ENCODE measurements at places on chromosomes 12 and 14.

DNA sequence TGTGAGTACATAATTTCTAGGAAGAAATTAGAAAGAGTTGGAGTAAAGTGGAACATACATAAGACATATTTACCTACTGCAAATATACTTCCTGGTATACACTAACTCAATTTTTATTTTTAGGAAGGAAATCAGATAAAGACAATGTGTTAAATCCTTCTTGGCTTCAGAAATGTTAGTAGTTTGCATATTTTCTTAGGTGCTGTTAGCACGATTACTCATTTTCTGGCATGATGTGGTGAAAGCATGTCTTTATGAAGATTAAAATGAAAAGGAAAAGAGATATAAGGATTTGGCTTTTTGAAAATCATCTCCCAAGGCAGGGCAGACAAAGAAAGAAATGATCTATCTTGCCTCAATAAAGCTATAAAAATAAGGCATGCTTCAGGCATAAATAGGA is 287.6 kb upstream of the E2F7 start:
- DNase-seq, result no peak

DNA sequence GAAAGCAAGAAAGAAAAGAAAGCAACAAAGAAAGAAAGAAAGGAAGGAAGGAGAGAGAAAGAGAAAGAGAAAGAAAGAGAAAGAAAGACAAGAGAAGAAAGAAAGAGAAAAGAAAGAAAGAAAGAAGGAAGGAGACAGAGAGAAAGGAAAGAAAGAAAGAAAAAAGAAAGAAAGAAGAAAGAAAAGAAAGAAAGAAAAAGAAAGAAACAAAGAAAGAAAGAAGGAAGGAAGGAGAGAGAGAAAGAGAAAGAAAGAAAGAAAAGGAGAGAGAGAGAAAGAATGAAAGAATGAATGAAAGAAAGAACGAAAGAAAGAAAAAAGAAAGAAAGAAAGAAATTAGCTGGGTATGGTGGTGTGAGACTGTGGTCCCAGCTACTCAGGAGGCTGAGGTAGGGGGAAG is 400.1 kb upstream of the MDGA2 start:
- no peak for DNase-seq

- DNase-seq, result peak; percentile 66
Observed at GRCh38 chr14:21846227-21846885, 172.7 kb upstream of the OR4E1 start.

GRCh38 chr12:124764870-124765580 is 98.6 kb downstream of the SCARB1 start:
- DNase-seq, result no peak

GRCh38 chr14:101083564-101084435 is 180.3 kb upstream of the RTL1 start:
- DNase-seq, result no peak

DNA sequence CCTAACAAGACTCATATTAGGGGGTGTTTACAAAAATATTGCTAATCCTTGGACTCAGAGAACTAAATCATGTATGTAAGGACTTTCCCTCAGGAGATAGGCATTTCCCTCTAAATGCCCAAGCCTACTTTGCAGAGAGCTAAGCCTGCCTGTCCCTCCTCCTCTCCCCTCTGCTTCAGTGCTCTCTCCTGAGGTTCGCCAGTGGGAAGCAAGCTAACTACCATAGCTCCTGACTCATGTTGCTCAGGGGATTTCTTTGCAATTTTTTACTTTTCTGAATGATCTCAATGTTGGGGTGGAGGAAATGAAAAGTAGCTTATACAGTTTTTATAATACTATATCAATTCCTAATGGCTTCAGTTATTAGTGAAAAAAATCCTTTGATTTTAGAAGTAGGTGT is 29.6 kb downstream of the IFT43 start:
- DNase-seq, result no peak

GRCh38 chr12:100302081-100302480 is 35.1 kb downstream of the SCYL2 start:
- no peak for DNase-seq

DNA sequence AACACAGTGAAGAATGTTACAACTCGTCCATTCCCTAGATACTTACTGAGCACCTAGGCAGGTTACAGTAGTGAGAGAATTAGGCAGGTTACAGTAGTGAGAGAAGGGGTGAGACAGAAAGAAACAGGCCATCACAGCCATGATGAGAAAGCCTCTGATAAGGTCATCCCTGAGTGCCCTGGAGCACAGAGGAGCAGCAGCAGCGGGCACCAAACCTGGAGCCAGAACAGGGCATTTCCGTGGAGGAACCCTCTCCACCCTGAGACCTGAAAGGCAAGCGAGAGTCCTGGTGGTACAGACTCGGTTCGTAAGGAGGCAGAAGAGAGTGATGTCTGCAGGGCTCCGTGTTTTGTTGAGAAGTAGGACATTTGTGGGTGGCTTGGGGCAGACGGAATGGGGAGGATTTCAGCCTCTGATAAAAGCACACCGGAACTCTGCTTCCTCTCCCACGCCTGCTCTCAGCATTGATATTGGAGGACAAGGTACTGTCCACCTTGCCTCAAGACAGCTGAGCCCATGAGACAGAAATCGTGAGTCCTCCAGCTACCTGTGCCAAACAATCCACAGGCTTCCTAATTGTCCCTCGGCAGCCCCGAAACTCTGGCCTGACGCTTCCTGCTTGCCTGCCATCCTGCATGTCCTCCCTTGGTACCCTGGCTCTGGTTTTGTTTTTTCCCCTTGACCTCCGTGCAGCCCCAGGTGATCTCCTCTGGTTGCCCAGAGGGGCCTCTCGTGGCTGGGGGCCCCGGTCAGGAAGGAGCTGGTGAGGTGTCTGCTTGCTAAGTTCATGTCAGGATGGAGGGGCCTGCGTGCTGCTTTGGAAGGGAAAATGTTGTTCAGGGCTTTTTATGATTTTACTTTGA is 136.1 kb downstream of the GCH1 start:
- DNase-seq, result no peak

Data from endothelial cell (in vitro differentiated cells).